Tibial nerve (tissue), 4 donors: ENCODE measurements at places on chromosomes 6 and 20.

DNA sequence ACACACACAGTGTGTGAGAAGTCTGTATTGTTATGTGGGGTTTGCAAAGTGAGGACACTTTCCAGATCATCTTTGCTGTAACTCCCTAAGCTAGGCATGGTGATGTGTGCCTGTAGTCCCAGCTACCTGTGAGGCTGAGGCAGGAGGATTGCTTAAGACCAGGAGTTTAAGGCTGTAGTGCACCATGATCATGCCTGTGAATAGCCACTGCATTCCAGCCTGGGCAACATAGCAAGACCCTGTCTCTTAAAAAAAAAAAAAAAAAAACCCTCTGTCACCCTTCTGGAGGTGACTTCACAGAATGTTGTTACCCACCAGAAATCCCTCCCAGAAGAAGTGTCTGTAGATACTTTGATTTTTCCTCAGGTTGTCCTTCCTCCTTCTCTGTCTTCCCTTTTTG, 14.9 kb downstream of the CASS4 start:
- no peak overlapping the region for H3K4me3 ChIP-seq
- H3K36me3 ChIP-seq = no peaks in the 10 kb centered on the region
- H3K27me3 ChIP-seq = no peaks in the 10 kb centered on the region
- H3K27ac ChIP-seq = no peak overlapping the region
- peaks cover under 1% of the 10 kb centered on the region for H3K4me1 ChIP-seq
- no peak for DNase-seq

- H3K27me3 ChIP-seq = no peaks in the 10 kb centered on the region
- H3K4me1 ChIP-seq = no peaks in the 10 kb centered on the region
- no peak overlapping the region for H3K27ac ChIP-seq
Observed at GRCh38 chr6:7811441-7811840, 85.5 kb downstream of the BMP6 start.

GRCh38 chr6:150099953-150100352, 31.0 kb upstream of the ULBP3 start:
- H3K27ac ChIP-seq = no peak overlapping the region
- no peak overlapping the region for H3K4me3 ChIP-seq
- no peak for DNase-seq
- H3K27me3 ChIP-seq = no peaks in the 10 kb centered on the region
- no peaks in the 10 kb centered on the region for H3K4me1 ChIP-seq
- no peaks in the 10 kb centered on the region for H3K36me3 ChIP-seq

DNA sequence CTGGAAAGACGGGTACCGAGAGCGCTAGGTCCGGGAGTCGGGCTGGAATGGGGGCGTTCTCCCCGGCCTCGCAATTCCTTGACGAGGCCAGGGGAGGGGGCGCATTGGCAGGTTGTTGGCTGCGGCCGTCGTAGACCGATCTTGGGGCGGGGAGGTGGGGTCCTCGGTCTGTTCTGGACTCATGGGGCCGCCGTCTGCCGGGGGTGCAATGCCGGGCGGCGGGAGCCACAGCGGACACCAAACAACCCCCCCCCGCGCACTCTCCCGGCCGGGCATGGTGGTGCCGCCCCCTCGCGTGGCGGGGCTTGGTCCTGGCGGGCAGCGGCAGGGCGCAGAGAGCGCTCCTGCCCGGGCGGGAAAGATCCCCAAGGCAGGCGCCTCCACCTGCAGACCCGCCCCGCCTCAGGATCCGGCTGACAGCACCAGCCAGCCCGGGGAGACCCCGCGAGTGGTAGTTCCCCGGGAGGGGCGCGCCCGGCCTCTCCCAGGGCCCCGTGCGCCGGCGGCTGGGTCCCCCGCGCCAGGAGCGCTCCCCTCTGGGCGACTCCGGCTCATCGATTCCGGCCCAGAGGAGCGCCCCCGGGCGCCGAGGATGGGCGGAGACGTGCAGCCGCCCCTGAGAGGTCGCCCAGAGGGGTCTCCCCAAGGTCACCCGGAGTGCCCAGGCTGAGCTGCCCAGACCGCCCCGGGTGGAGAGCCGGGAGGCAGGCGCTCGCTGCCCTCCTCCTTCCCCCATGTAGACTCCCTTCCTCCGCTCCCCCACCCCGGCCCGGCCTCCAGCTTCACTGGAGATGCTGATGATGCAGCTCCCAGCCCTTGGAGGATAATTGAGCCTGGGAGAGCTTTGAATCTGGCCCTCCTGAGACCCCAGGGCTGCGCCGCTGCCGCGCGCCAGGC, 709 bp downstream of the PPP1R16B start:
- peak overlapping the region; percentile 58 for H3K4me3 ChIP-seq
- H3K36me3 ChIP-seq = no peaks in the 10 kb centered on the region
- no peak overlapping the region for H3K27ac ChIP-seq
- H3K27me3 ChIP-seq = no peaks in the 10 kb centered on the region

GRCh38 chr20:34713194-34713943, 9.2 kb downstream of the TP53INP2 start:
- no peaks in the 10 kb centered on the region for H3K27me3 ChIP-seq
- peaks cover 7% of the 10 kb centered on the region for H3K4me1 ChIP-seq
- peak overlapping the region; percentile 5 for H3K27ac ChIP-seq

DNA sequence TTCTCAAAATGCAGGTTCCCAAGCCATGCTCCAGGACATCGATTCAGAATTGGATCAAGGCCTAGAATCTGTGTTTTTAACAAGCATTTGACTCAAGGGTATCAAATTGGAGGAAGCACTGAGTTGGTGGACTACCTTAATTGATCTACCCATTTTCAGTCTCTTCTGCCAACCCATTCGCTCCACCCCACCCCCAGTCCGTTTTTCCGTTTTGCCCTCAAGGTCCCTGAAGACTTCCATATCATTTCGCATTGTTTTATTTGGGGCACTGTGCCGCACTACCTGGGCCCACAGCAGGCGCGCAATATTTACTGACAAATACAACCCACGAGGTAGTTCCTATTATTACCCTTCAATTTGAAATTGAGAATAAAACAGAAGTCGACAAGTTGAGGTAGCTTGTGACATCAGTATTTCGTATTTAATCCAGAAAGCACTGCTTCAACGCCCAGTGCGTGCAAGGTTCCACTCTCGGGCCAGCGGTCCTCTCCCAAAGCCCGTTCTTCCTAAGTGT, 557 bp upstream of the DHX35 start:
- DNase-seq = no peak
- H3K4me1 ChIP-seq = peaks cover 7% of the 10 kb centered on the region
- H3K36me3 ChIP-seq = no peaks in the 10 kb centered on the region
- H3K27me3 ChIP-seq = no peaks in the 10 kb centered on the region

DNA sequence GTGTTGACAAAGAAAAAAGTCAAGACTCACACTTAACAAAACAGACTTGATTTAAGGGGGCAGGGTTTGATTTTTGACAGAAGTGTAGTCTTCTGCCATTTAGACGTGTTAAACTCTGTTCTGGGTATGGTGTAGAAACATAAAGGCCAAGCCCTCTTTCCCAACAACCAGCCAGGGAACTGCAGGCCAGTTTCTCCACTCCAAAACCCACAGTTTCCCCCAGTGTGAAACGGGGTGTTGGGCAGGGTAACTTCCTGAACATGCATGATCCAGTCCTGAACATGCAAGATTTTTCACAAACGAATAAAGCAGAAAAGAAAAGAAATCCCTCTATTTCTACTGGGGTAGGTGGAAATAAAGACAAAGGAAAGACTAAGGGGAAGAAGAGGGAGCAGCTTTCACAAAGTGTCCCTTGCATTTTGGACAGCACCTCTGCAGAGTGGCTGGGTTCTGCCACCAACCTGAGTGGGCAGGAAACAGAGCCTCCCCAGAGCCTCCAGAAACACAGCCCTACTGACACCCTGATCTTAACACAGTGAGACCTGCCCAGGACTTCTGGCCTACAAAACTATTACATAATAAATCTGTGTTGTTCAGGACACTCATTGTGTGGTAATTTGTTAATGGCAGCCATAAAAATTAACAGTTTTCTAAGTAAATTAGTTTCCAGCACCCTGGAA, 7.5 kb downstream of the APMAP start:
- no peaks in the 10 kb centered on the region for H3K4me1 ChIP-seq
- no peak overlapping the region for H3K27ac ChIP-seq
- H3K27me3 ChIP-seq = no peaks in the 10 kb centered on the region
- H3K4me3 ChIP-seq = no peak overlapping the region

- H3K4me3 ChIP-seq = peak overlapping the region; percentile 52
- DNase-seq = peak; percentile 64
- H3K27me3 ChIP-seq = no peaks in the 10 kb centered on the region
Observed at GRCh38 chr20:47785854-47786764, 828 bp upstream of the SULF2 start.

DNA sequence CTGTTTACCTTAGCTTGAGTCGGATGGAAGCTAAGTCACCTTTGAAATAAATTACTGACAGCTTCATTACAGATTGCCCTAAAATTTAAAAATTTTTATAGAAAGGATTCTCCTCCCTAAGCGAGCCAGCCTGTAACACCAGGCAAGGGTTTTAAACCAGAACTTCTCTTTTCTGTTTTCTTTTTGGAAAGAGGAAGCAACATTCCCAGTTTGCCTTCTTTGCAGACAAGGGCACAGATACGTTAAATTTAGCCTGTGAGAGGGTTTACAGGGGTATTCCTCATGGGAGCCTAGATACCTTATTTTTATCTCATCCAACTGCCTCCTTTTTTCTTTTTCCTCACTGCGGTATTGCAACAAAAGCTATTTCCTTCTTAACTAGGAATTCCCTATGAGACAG, 45.0 kb downstream of the GNAS start:
- no peaks in the 10 kb centered on the region for H3K4me1 ChIP-seq
- no peak for DNase-seq
- no peak overlapping the region for H3K27ac ChIP-seq
- no peaks in the 10 kb centered on the region for H3K36me3 ChIP-seq
- H3K27me3 ChIP-seq = no peaks in the 10 kb centered on the region

- no peaks in the 10 kb centered on the region for H3K27me3 ChIP-seq
- H3K4me1 ChIP-seq = no peaks in the 10 kb centered on the region
- DNase-seq = no peak
- no peak overlapping the region for H3K4me3 ChIP-seq
- no peaks in the 10 kb centered on the region for H3K36me3 ChIP-seq
- no peak overlapping the region for H3K27ac ChIP-seq
Observed at GRCh38 chr6:4703382-4703781, 72.8 kb upstream of the CDYL start.

GRCh38 chr6:97207383-97207782, 75.6 kb downstream of the MMS22L start:
- no peak overlapping the region for H3K27ac ChIP-seq
- H3K4me3 ChIP-seq = no peak overlapping the region
- H3K27me3 ChIP-seq = no peaks in the 10 kb centered on the region
- H3K4me1 ChIP-seq = no peaks in the 10 kb centered on the region
- DNase-seq = no peak

GRCh38 chr20:14778875-14779274, 441.5 kb upstream of the FLRT3 start:
- no peaks in the 10 kb centered on the region for H3K27me3 ChIP-seq
- H3K4me3 ChIP-seq = no peak overlapping the region
- DNase-seq = no peak
- no peaks in the 10 kb centered on the region for H3K4me1 ChIP-seq
- H3K36me3 ChIP-seq = no peaks in the 10 kb centered on the region

DNA sequence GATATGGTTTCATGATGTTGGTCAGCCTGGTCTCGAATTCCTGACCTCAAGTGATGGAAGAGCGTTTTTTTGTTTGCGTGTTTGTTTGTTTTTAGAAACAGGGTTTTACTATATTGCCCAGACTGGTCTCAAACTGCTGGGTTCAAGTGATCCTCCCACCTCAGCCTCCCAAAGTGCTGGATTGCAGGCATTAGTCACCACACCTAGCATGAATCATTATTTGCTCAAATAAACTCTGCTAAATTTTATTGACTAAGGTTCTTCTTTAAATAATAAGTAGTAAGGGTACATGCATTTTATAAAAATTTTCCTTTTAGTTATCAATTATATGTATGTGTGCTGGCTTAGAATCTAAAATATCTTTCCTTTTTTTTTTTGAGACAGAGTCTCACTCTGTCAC, 52.9 kb downstream of the ZBTB9 start:
- H3K4me3 ChIP-seq = no peak overlapping the region
- no peaks in the 10 kb centered on the region for H3K4me1 ChIP-seq
- no peaks in the 10 kb centered on the region for H3K36me3 ChIP-seq
- H3K27me3 ChIP-seq = no peaks in the 10 kb centered on the region
- no peak overlapping the region for H3K27ac ChIP-seq
- no peak for DNase-seq
